Testis (tissue), 5 donors: ENCODE measurements at places on chromosomes 16 and 17. TPM values are rescaled to one million over a fixed set of nuclear protein-coding genes. Genes with fewer than 3 reads are reported as not detected.

Gene CCDC154
- total RNA-seq, result 18.0 TPM

Gene CDR2L
- total RNA-seq, result 39.6 TPM

- DNase-seq, result no peak
These were observed 15.9 kb downstream of the HASPIN start for GRCh38 chr17:3739422-3740124.

DNA sequence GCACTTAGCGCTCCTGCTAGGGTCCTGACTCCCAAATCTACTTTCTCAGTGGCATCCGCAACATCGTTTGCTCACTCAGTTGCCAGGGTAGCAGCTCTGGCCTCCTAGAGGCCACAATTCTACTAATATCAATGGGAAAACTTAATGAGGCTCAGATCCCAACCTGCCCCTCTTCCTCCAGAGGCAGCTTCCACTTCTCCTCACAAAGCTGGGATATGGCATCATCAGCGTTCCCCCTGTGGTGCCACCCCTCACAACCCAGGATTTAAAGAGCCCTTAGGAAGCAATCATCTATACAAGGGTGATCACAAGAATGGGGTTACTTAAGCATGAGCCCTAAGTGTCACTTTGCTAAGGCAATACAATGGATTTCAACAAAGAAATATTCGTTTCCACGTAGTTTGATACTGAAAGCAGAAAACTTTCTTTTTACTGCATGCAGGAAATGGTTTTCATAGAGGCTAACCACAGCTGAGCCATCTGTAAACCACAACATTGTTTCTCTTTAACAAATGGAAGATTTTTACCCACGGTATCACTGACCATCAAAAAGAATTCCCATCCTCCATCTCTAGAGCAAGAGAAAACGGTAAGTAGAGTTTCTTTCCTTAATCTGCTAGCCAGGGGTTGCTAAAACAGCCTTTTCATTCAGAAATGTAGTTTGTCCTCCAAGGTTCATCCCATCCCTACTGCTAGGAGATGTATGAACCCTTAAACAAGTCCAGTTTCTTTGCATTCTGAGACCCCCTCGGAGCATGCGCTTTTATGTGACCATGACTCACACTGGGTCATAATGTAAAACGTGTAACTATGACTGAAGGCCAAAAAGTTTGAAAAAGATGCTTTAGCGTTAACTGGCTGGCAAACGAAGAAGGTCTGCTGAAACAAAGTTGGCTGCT is 68.3 kb upstream of the BCAR1 start:
- DNase-seq, result no peak

DNA sequence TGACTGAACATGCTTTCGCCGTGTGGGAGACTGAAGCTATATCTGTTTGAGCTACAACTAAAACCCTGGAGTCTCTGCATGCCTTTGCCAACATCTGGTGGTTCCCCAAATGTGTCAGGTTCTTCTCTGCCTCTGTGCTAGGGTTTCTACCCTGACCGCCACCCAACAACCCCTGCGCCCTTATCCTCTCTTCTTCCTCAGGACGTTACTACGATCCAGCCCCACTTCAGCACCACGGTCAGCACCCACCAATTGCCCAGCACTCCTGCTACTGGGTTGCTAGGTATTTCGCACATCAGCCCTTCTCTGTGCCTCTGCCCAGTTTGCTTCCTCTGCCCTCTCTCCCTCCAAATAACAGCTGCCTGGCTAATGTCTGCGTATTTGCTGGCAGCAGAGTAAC is 106.3 kb upstream of the HSBP1 start:
- DNase-seq, result peak; percentile 48

DNA sequence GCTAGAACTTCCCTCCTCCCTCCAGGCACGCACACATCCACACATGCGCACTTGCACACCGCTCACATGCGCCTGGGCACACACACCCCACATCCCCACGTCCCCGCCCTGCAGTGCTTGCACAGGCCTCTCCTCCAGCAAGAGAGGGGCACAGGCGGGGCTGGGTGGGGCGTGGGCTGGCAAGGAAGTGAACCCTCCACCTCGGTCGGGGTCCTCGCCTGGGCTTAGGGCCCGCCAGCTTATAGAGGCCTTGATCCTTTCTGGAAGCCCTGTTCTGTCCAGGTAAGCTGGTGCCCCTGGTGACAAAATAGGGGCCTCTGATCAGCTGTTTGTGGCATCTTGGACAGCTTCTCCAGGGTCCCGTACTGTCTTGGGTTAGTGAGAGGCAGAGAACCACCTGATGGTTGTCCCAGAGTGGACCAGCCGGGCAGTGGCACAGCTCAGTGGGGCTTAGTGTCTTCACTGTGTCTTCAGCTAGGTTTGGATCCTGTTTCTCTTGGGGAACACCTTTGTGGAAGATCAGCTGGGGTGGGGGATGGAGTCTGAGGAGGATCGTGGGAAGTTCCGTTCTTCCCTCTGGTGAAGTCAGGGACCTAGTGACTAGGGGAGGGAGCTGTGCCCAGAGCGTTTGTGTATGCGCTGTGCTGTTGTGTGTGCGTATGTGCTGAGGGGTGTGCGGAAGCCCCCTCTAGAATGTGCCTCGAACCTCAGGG is 12.1 kb downstream of the TBX4 start:
- no peak for DNase-seq

DNA sequence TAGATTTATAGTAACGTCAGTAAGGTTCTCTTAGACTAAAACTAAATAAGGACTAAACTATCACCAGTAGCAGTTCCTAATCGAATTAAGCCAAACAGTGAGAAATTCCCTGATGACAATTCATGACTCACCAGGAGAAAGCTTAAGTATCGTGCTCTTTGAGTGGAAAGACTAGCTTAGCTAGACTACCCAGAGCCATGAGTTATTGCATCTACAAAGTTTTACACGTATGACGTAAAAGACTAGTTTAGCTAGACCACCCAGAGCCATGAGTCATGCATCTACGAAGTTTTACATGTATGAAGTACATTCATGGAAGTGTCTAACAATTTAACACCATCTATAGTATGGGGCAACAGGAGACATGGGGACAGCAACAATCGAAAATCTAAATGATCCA is 36.6 kb downstream of the UBE2G1 start:
- DNase-seq, result no peak

GRCh38 chr17:69179227-69179952 is 37.7 kb upstream of the ABCA6 start:
- no peak for DNase-seq
